ENCODE measurements at places on chromosomes 1 and 21. TPM values are rescaled to one million over a fixed set of nuclear protein-coding genes. Genes with fewer than 3 reads are reported as not detected.

ASCL5 gene
- not detected for total RNA-seq

KCNE1 gene
- 2.3 TPM for total RNA-seq

ST6GALNAC5 gene
- total RNA-seq: 2.3 TPM

CAPN9 gene
- not detected for total RNA-seq

TMPRSS3 gene
- not detected for total RNA-seq

OLIG1 gene
- total RNA-seq: not detected

ST6GALNAC3 gene
- total RNA-seq: 3.1 TPM

TFF3 gene
- 7.2 TPM for total RNA-seq

OXCT2 gene
- not detected for total RNA-seq

PGLYRP3 gene
- 44.0 TPM for total RNA-seq

SLAMF9 gene
- total RNA-seq: not detected

VCAM1 gene
- total RNA-seq: not detected

PLA2G2A gene
- total RNA-seq: 17.8 TPM

LCE1B gene
- not detected for total RNA-seq

KRTAP19-2 gene
- not detected for total RNA-seq

SPRR2B gene
- total RNA-seq: 1.9 TPM

PDZK1IP1 gene
- total RNA-seq: 291 TPM

STIL gene
- 8.2 TPM for total RNA-seq

WDR64 gene
- total RNA-seq: not detected

NR1I3 gene
- total RNA-seq: not detected

WLS gene
- total RNA-seq: 30.4 TPM

All from esophagus squamous epithelium (tissue), 5 donors.